Stimulated activated CD8-positive, alpha-beta memory T cell treated with anti-CD3 and anti-CD28 coated beads, Interleukin-15, amount 100 ng/mL, for 24 hours (primary cell): ENCODE measurements at places on chromosomes 3 and 15.

DNA sequence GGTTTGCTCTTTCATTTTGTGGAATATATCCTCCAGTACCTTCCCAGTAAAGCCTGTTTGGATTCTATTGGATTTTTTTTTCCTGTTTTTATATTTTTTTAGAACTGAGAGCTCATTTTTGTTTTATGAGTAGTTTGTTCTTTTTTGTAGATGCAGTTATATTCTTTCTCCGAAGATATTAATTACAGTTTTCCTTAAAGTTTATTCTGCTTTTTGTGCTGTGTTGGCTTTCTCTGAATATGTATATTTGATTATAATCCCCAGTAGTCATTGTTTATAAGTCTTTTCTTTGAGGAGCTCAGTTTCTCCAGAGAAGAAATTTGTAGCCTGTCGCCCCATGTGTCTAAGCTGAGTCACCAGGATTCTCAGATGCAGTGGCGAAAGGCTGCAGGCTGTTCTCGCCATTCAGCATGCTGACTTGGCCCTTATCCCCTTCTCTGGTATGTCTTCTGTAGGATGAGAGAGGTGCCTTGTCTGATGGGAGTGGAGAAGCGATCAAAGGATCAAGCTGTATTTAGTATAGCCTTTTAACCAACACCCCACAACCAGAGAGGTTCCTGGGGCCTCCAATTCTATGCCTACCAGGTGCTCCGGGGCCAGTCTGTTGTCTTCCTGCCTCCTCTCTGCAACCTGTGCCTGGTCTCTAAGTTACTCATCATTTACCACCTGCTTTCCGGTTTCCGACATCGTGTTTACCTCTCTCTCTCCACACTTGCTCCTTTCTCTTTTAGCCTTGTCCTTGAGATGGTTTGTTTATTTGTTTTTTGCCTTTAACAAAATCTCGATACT, 31.7 kb upstream of the MFSD1 start:
- DNase-seq, result no peak

DNA sequence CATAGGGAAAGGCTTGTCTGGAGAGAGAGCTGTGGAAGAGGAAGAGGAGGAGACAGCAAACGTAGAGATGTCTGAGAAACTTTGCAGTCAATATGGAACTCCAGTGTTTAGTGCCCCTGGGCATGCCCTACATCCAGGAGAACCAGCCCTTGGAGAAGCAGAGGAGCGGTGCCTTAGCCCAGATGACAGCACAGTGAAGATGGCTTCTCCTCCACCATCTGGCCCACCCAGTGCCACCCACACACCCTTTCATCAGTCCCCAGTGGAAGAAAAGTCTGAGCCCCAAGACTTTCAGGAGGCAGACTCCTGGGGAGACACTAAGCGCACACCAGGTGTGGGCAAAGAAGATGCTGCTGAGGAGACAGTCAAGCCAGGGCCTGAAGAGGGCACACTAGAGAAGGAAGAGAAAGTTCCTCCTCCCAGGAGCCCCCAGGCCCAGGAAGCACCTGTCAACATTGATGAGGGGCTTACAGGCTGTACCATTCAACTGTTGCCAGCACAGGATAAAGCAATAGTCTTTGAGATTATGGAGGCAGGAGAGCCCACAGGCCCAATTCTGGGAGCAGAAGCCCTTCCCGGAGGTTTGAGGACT, 6.9 kb downstream of the MAP1A start:
- no peak for DNase-seq

GRCh38 chr3:35592589-35593295, 46.6 kb upstream of the ARPP21 start:
- no peak for DNase-seq

- DNase-seq, result no peak
Measured at GRCh38 chr3:195246581-195246995, 24.4 kb downstream of the XXYLT1 start.

DNA sequence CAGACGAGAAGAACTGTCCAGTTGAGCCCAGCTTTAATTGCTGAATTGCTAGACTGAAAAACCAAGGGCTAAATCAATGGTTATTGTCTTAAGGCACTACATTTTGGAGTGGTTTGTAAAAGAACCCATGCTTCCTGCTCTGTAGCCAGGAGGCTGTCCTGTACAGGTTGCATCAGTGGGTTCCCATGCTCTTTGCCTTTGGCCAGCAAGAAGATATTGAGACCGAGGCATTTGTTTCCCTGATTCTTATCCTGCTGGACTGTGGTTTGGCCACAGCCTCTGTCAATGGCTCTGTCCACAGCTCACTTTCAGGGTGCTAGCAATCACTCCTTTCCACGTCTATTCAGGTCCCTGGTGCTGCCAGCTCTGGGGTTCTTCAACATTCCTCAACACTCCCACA, 89.6 kb downstream of the FAM43A start:
- no peak for DNase-seq

- DNase-seq, result no peak
Measured at GRCh38 chr3:17407576-17407975, 334.9 kb downstream of the TBC1D5 start.

DNA sequence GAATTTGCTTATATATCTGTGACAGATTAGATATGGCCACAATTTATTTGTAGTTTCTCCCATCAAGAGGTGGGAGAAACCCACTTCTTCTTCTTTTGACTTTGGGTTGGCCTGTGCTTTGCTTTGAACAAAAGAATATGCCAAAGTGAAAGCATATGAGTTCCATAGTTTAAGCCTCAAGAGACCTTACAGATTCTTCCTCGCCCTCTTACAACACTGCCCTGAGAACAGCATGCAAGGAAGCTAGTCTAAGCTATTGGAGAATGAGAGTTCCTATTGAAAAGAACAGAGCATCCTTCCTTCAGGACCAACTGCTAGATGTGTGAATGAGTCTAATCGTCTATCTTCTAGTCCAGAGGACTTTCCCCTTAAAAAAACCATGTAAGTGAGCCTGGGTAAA, 394.8 kb downstream of the TUSC7 start:
- no peak for DNase-seq

GRCh38 chr3:134419214-134419959, 45.1 kb upstream of the AMOTL2 start:
- no peak for DNase-seq

DNA sequence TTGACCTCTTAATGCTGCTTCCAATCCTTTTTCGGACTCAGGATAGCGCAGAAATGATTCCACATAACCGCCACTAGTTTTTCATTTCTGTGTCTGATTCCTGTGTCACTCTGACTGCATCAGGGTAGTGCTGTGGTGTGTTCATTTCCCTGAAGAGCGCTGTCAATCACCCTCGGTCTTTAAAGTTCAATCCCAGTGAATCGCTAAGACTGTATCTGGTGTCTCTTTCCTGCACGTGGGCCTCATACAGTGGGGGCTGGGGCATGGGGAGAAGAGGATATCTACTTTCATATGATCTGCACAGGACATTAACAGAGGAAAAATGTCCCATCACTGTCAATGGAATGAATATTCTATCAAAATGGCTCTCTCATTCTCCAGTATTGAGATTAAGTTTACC, 32.9 kb upstream of the BNIP2 start:
- no peak for DNase-seq

GRCh38 chr3:39056151-39056550, 4.3 kb downstream of the WDR48 start:
- DNase-seq, result no peak

DNA sequence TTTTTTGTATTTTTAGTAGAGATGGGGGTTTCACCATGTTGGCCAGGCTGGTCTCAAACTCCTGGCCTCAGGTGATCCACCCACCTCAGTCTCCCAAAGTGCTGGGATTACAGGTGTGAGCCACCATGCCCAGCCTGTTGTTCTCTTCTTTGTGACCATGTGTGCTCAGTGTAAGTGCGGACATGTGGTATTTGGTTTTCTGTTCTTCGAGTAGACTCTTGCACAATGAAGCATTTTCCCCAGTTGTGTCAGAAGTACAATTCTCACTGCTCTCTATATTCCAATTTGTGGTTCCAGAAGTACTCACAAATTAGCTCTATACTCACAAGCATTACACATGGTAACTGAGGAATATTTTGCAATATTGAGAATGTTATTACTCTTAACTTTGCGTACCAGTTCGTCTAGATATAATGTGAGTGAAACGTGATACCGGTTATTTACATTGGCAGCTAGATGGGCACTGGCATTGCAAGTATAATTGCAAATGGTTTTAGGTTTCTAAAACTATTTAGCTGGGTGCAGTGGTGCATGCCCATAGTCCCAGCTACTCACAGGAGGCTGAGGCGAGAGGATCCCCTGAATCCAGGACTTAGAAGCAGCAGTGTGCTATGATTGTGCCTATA, 34.2 kb upstream of the MTMR14 start:
- no peak for DNase-seq

GRCh38 chr3:185824051-185825005, 514 bp downstream of the IGF2BP2 start:
- no peak for DNase-seq

DNA sequence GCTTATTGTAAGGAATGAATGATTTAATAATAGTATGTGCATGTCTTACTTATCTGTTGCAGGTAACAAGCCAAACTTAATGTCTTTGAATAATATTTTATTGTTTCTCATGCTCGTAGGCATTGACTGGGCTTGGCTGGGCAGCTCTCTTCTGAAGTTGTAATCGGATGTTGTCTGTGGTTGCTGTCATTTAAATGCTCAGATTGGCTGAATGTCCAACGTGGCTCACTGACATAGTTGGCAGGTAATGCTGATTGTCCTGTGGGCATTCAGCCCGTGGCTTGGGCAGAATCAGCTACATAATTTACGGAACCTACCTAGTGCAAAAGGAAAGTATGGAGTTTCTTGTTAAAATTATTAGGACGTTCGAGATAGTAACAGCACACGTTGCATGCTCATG, 297.4 kb upstream of the GBE1 start:
- DNase-seq, result no peak

GRCh38 chr3:150733936-150734794, 28.8 kb downstream of the SIAH2 start:
- no peak for DNase-seq

DNA sequence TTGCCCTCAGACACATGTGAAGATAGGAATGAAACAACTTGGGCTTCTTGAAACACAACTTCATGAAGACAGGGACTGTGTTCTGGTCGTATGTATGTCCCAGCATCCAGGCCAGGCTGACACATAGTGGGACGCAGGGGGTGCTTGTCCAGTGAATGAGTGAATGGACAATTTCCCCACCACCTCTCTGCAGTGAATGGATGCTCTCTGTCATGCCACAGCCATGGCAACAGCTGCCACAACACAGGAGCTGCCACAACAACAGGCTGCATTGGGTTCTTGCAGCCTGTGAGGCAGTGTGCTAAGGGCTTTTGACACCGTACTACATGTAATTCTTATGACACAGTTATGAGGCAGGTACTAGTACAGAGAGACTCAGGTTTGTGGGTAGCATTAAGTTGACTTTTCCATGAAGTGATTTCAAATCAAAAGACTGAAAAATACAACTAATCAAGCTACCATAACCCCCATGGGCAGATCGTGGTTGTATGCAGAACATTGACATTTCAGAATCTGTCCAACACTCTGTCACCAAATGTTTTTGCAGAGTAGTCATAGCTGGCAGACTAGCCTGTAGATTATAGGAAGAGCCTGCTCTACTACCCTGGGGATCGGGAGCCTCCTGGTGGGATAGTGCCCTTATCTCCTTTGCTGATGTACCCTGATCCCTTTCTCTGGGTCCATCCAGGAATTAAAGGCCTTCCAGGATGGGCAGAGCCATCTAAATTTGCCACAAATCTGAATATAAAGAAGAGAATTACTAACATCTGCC, 40.8 kb downstream of the CLSTN2 start:
- no peak for DNase-seq

DNA sequence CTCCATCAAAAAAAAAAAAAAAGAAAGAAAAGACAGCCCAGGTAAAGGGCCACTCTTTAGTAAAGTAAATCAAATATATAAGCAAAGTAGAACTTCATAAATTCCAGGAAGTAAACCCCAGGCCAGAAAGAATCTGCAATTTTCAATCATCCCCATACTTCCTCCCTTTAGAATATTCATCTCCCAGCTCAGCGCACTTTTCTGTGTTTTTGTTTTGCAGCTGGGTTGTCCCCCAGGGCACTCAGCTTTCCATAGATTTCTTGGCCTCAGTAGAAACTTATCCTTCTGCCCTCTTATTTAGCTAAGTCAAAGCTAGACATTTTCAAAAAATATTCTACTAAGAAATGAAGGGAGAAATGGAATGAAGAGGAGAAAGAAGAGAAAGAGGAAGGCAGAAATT, 24.0 kb upstream of the SPRED1 start:
- no peak for DNase-seq

GRCh38 chr3:111418391-111418790, 123.6 kb upstream of the CD96 start:
- DNase-seq, result no peak

- no peak for DNase-seq
Measured at GRCh38 chr15:40079456-40079855, 29.2 kb downstream of the BMF start.

GRCh38 chr3:57512166-57512565, 32.0 kb downstream of the DNAH12 start:
- DNase-seq, result no peak

DNA sequence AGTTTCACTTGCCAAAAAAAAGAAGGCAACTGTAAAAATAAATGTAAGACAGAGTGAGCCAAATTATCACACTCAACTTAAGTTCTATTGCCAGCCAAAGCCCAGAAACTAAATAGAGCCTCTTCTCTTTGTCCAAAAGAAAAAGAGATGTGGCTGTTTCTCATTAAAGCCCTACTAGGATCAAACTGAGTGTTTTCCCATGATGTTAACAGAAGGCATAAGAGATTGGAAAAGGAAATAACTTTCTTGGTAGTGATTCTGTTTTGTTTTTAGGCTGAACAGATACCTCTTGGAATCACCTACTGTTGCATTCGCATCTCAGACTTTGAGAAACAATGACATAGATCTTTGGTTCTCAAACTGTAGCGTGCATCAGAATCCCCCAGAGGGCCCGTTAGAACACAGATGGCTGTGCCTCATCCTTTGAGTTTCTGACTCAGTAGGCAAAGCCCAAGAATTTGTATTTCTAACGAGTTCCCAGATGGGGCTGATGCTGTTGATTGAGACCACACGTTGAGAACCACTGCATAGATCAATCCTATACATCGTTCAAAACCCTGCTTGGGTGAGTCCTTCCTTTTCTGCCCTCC, 42.5 kb upstream of the SRGAP3 start:
- no peak for DNase-seq

DNA sequence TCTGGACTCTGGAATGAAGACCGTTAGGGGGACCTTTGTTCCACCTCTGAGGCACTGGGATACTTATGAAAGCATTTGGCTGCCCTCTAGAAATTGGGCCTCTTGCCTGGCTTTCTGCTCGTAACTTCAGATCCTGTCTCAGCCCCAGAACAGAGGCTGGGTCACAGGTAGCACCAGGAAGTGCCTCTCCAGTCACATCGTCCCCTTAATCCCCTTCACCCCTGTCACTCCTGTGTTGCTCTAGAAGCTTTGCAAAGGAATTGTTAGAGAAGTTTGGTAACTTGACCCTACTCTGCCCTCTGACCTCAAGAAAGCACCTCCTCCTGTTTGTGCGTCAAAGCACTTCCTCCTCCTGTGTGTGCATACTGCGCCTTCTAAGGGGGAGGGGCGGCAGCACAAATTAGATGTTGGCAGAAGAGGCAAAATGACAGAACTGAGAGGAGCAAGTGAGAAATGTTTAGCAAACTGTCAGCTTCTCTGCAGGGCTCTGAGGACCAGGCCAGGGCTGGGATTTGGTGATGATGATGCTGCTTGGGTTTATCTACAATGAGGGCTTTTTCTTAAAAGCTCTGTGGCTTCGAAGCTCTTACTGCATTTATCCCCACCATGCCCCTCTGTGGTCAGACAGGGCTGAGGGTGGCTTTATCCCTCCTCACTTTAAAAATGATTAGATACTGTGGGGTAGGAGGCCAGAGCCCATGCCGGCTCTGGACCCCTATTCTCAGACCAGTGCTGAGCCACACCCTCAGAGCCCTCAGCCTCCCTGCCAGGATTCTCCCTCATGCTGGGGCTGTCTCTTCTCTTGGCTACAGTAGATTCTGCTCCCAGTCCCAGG, 76.2 kb downstream of the LARS2 start:
- no peak for DNase-seq
